ENCODE measurements at places on chromosomes 6 and 20.

DNA sequence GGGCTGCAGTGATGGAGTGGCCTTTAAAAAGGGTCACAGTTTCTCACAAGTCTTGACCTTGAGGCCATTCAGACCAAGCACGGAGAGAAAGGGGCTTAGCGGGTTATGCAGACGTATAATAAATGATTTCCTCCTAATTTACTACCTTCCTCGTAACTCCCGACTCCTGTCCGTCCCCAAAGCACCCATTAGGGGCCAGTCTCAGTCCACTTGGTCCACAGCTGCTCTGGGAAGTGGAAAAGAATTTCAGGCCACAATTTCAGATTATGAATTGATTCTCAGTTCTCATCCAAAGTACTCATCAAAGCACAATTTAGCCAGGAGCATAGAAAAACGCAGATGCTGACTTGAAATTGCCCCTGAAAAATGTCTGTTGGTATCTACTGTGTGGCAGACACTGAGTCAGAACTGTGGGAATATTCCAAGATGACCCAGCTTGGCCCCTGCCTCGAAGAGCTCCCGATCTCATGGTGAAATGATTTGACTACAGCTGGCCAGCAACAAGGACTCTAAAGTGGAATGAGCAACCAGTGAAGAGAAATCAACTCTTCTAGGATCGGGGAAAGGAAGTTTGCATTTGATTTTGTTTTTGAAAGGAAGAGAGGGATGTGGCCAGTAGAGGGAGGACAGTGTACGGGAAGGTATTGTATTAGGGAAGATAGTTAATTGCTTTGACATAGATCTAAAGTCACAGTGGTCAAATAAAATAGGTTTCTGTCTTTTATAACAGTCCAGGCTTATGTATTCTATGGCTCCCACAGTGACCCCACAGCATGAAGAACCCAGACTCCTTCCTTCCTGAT is 15.2 kb upstream of the STK35 start:
- no peak for DNase-seq

- DNase-seq: no peak
Measured at GRCh38 chr6:149137594-149137993, 179.9 kb upstream of the TAB2 start.

- DNase-seq: no peak
Measured at GRCh38 chr6:17280552-17281090, 540 bp upstream of the RBM24 start.

DNA sequence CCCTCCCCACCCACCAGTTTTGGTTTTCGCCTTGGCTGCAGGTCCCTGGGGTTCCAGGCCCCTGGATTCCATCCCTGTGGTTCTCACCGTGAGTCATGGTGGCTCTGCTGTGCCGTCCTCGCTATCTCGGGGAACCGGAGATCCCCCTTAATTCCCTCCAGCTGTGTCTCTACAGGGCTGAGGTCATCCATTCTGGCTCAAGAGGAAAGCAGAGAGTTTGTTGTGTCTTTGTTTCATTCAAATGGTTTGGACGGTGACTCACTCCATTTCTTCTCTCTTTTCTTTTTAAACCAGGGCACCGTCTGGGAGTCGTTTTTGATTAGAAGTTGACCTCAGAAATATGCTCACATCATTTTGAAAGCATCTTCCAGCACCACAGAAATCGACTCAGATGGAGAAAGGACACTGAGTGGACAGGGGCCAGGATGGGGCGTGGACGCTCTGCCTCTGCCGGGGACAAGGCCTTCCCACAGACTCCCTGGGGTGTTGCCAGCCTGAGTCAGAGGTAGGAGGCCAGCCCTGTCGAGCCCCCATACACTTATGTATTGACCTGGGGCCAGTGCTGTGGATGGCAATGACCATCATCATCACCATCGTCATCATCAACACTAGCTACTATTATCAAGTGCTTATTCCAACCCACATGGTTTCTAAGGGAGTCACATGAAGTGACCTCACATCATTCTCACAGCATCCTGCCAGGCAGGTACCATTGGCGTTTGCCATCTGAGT is 176.2 kb downstream of the NFATC2 start:
- DNase-seq: no peak

DNA sequence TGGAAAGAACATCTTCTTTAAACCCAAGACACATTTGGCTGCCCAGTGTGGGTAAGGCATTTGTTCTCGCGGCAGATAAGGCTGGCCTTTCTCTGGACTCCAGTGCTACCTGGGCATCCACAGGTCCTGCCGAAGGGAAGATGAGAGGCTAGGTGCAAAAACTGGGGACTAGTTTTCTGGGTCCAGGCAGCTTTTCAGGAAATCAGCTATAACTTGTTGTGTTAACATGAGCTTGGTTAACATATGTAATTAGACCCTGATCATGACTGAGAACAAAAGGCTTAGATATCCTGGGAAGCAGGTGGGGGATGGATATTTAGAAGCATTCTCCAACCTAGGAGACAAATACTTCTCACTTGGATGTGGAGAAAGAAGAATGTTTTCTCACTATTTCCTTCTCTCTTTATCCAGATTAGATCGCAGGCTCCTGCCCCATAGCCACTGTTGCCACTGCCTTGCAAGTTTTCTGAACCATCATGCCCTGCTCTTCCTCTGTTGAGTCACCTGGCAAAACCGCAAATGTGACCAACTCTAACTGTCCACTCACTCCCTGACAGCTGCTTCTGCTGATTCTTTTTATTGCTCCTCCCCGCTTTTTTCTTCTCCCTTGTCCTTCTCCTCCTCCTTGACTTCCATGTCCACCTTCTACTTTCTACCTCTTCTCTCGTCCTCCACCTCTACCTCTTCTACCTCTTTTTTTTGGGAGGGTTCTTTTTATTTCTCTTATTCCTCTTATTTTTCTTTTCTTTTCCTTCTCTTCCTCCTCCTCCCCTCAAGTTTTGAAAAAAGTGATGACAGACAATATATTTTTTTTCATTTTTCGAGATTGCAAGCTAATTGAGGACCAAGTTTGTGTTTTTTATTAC is 258.1 kb downstream of the UTRN start:
- no peak for DNase-seq

GRCh38 chr20:46367967-46368901 is 38.2 kb downstream of the ELMO2 start:
- DNase-seq: no peak

DNA sequence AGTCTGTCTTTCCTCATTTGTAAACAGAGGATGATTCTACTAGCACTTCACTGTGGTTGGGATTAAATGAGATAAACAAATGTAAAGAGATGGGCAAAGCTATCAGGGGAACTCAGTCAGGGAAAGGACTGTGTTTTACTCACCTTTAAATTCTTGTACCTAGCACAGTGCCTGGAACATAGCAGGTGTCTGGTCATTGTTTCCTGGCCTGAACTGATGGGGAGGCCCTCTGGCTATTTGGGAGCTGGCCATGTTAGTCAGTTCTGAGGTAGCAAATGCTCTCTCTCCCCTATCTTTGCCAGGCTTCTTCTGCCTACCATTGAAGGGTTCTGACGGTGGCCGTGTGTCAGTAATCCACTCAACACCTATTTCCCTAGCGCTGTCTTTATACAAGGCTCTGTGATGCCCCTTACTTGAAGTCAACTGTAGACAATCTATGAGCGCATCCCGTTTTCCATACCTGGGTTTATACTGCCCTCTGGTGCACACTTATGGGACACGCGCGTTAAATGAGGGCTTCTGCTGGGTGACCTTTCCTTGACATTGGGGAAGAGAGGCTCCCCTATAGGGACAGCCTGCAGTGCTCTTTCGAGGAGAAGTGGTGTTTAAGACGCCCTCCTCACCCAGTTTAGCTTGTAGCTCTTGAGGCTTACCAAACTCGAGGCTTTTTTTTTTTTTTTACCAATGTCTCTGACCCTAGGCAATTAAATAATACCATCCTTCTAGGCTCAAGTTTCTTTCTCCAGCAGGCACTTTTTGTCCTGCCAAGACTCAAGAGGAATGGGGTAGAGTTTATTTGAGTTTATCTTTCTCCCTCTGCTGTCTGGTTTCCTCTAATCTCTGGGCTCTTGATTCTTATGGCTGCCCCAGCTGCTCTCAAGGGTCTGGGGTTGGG is 4.0 kb upstream of the SPATS1 start:
- DNase-seq: peak; percentile 67

DNA sequence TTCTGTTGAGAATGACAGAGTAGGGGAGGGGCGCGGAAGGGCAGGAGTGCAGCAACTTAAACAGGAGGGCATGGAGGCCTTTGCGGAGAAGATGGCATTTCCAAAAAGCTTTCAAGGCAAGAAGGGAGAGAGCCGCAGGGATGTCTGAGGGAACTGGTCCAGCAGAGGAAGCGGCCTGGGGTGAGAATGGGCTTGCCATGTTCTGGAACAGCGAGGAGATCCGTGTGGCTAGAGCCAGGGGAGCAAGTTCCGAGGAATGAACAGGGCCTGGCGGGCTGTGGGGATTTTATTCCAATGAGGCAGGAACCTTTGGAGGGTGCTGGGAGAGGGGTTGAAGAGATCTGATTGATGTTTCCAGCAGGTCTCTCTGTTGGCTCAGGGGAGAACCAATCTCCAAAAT is 86.1 kb downstream of the PREX1 start:
- no peak for DNase-seq

- DNase-seq: no peak
Measured at GRCh38 chr6:74735304-74735703, 470.5 kb downstream of the COL12A1 start.

DNA sequence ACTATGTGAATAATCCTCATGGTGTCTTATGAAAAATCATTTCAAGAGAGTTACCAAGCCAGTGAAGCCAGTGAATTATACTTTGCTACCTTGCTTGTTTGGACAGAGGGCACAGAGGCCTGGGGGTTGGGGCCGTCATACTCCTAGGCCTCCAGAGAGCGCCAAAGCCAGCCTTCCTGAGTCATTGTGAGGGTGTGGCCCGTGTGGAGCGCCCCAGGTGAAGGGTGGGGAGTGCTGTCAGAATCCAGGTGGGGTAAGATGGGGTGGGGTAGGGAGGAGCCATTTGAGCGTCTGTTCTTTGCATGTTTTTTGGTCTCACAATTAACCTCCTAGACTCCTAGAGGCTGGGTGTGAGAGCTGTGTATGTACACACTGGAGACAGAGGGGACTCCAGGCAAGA is 71.1 kb downstream of the PERP start:
- no peak for DNase-seq

- peak; percentile 52 for DNase-seq
Measured at GRCh38 chr6:21588481-21589351, 4.8 kb upstream of the SOX4 start.

DNA sequence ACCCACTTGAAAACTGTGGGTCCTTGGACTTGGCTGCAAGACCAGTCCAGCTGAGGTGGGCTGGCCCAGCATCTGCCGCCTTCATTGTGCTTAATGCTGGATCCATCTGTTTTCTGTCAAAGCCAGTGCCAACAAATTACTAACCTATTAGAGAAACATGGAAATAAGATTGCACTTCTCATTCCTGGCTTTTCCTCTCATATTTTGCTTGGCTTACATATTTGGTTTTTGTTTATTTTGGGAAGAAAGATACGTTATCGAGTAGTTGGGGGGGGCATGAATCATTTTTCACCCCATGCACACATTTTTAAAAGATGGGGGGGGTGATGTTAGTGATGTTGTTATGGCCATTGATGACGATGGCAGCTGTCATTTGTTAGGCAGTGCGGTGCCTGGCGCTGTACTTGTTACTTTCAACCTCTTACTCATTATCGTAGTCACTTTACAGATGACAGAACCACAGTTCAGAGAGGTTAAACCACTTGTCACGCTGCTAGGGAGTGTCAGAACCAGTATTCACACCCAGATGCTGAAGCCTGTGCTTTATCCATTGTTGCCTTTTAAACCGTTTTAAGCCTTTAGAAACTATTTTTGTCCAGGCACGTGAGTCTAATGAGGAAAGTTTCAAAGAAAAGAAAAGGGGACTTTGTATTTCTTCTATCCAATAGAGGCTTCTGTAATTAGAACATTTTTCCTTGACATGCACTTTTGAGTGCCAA is 180.0 kb downstream of the TMEM242 start:
- no peak for DNase-seq

DNA sequence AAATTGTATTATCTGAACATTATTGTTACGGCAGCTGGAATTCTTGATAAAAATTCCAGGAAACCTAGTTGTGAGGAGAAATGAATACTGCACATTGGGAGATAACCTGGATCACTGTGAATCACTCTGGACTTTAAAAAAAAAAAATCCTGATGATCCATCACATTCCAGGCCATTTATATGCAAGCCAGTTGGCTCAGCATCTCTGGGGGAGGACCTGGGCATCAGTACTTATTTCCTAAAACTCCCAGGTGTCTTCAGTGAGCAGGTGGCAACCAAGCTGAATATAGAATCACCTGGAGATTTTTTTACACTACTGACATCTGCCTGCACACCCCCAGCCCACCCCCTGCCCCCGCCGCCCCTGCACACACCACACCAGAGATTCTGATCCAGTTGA is 39.1 kb upstream of the SIRT5 start:
- no peak for DNase-seq

- no peak for DNase-seq
Measured at GRCh38 chr6:40312213-40313015, 274.8 kb downstream of the LRFN2 start.

GRCh38 chr6:108074057-108074358 is 533 bp downstream of the OSTM1 start:
- no peak for DNase-seq

DNA sequence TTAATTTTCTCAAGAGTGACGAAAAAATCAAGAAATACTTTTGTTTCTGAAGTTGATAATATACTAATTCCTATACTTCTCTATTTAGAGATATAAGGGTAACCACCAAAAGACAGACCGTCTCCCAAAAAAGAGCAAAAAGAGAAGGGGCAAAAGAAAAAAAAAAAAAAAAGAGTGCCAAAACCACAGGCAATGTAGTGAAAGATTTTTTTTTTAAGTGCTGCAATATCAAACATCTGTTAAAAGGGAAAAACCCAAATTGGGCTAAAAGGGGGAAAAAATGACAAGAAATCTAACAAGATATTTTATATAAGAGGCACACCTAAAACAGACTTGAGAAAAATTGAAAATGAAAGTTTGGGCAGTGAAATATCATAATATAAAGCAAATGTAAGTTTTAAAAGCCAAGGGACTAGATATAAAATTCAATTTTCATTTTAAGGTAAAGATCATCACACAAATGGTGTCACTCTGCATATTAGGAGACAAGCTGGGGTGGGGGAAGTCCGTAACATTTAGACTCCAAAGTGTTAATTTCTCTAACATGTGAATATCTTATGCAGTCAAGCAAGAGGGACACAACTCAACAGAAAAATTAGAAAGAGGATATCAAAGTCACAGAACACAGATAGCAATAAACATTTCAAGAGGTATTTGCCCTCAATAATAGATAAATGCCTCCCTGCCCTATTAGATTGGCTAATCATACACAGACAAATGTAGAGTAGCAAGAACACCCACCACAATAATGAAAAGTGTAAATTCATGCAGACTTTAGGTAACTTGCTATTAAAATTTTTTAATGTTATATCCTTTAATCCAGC is 9.1 kb downstream of the C6orf52 start:
- DNase-seq: no peak

DNA sequence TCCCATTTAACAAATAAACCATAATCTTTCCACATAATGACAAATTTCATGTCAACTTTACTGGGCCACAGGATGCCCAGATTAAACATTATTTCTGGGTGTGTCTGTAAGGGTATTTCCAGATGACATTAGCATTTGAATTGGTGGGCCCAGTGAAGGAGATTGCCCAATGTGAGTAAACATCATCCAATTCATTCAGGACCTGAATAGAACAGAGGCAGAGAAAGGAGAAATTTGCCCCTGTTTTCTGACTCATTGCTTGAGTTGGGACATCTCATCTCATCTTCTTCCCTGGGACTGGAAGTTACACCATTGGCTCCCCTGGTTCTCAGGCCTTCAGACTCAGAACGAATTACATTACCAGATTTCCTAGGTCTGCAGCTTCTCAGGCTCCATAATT is 142.9 kb downstream of the TPBG start:
- DNase-seq: no peak

GRCh38 chr6:12984776-12985175 is 268.2 kb downstream of the PHACTR1 start:
- no peak for DNase-seq

- DNase-seq: no peak
Measured at GRCh38 chr6:122622479-122622878, 12.3 kb downstream of the PKIB start.

Data from germinal center (tissue), 1 donor.